Mucosa of descending colon (tissue), 3 donors: ENCODE measurements at places on chromosomes 3 and 15. TPM values are rescaled to one million over a fixed set of nuclear protein-coding genes. Genes with fewer than 3 reads are reported as not detected.
A peak's percentile ranks its signal among the peaks of the same experiment; 100 is the strongest.

Gene LRTM1
- total RNA-seq, result not detected

Gene BCL2A1
- total RNA-seq, result 1.8 TPM

Gene NR1I2
- total RNA-seq, result 62.9 TPM

Gene PIF1
- 5.0 TPM for total RNA-seq

Gene GOLGA6L4
- 2.4 TPM for total RNA-seq

GRCh38 chr15:39874890-39875549 is 45.0 kb downstream of the GPR176 start:
- DNase-seq, result no peak

DNA sequence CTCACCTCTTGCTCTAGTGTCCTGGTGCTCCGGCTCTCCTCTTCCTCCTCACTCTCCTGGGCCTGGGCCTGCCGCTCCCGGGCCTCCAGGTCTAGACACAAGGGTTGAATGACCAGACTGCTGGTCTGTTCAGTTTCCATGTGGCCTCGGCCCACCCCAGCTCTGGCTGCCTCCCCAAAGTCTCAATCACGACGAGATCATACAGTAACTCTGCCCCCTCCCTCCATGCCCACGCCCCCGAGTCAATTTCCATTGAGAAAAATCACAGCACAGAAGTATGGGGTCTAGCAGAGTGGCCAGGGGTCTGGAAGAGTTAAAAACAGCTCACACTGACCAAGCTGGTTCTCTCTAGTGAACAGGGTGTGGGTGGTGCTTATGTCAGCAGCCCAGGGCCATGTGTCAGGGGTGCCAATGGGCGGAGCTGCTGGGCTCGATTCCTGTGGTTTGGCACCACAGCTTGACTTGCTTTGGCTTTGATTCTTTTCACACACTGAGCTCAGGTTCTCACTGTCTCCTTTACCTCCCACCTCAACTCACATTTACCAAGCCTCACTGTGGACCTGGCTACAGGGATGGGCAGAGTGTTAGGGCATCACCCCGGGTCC is 6.9 kb downstream of the C15orf62 start:
- peak; percentile 51 for DNase-seq

- no peak for DNase-seq
Measured at GRCh38 chr3:131988209-131988608, 46.6 kb downstream of the CPNE4 start.

DNA sequence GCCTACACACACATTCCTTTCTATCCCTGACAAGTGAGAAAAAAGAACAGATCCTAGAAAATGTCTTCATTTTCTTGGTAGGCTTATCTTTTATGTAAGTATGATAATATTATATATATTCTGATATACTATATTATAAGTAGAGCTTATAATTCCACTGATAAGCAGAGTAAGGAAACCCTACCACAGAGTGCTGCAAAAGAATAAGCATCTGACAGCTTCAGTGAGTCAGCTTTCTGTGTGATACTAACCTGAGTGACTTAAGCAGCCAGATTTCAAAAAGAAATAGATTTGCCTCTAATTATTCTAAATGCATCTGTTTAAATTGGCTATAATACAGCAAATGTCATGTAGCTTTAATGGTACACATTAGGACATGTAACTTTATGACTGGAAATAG is 656.0 kb downstream of the MCTP2 start:
- no peak for DNase-seq

- DNase-seq, result no peak
Measured at GRCh38 chr3:8276506-8276905, 225.1 kb upstream of the LMCD1 start.

- DNase-seq, result no peak
Measured at GRCh38 chr3:98977520-98977919, 76.0 kb upstream of the DCBLD2 start.
